Hematopoietic multipotent progenitor cell treated with erythropoietin and hydrocortisone succinate and interleukin-3 and kit ligand, for 8 days (in vitro differentiated cells): ENCODE measurements at places on chromosomes 1 and 21.

DNA sequence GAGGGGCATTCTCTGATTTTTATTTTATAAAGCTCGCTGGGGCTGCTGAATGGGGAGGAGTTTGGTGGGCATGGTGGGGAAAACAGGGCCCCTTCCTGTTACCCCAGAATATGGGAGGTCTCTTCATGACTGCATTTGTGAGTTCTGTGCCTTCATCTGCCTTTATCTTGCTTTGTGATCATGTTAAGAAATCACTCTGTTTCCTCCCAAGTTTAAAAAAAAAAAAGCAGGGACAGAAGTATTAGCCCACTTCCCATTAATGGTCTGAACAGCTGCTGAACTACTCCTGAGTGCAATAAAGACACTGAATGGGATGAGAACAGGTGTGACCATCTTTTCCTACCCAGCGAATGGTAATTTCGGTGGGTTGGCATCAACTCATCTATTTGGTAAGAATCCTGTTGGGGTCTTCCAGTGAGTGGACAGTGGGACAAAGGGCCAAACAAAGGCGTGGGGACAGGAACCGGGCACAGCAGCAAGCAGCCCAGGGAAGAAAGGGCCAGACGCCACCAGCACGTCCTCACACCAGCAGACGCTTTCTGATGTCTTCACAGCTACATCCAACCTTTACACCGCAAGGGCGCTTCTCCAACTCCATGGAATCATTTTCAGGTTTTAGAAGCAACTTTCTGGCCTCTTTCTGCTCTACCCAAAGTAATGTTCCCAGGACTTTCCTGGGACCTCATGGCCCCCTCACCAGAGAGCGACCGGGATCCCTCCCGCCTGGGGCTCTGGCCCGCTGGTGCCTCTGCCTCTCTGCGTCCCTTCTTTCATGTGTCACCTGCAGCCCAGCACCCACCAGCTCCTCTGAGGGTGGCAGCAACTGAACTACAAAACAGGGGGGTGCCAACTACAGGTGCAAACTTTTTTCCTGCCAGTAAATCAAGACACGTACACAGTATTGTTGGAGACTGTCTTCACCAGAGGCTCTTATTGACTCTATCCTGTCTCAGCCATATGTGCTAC is 160.2 kb downstream of the ADSS2 start:
- DNase-seq = no peak

- DNase-seq = no peak
These were observed 12.2 kb downstream of the KCNJ15 start for GRCh38 chr21:38268864-38269575.

- DNase-seq = peak; percentile 72
These were observed 712 bp upstream of the LAMB3 start for GRCh38 chr1:209652873-209653401.

DNA sequence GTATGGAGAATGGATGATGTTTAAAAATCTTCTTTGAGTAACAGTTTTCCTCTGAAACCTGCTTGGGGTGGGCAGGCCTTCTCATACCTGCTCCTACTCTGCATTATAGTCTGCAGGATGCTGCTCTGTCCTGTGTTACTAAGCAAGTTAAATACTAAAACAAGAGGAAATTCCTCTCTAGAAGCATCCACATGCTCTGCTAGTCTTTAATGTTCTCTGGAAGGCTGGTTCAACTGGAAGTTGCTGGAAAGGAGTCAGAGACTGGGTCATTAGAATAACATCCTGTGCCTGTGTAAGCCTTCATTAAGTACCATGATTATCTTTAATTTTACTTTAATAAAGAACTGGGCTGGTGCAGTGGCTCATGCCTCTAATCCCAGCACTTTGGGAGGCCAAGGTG is 5.8 kb downstream of the SELP start:
- no peak for DNase-seq

DNA sequence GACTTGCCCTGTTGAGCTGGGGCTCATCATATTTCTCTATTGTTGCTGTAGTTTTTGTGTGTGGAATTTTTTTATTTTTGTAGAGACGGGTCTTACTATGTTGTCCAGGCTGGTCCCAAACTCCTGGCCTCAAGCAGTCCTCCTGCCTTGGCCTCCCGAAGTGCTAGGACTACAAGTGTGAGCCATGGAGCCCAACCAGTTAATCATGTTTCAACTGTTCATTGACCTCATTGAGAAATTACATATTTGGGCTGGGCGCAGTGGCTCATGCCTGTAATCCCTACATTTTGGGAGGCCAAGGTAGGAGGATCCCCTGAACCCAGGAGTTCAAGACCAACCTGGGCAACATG is 9.2 kb upstream of the PKNOX1 start:
- no peak for DNase-seq

DNA sequence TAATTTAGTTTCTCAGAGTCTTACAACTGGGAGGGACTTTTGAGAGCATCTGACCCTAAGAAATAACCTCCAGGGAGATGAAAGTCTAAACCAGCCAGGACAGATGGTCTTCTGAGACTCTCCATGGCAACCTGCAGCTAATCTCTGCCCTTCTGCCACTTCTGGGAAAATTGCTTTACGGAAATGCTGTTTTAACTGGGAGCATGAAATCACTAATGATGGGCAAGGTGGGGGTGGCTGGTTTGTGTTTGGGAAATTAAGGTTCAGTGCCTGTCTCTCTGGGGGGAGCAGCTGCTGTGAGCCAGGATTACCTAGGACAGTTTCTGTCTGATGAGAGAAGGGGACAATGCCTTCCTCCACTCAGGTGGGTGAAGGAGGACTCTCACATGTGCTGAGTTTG is 33.2 kb downstream of the ROR1 start:
- DNase-seq = no peak

DNA sequence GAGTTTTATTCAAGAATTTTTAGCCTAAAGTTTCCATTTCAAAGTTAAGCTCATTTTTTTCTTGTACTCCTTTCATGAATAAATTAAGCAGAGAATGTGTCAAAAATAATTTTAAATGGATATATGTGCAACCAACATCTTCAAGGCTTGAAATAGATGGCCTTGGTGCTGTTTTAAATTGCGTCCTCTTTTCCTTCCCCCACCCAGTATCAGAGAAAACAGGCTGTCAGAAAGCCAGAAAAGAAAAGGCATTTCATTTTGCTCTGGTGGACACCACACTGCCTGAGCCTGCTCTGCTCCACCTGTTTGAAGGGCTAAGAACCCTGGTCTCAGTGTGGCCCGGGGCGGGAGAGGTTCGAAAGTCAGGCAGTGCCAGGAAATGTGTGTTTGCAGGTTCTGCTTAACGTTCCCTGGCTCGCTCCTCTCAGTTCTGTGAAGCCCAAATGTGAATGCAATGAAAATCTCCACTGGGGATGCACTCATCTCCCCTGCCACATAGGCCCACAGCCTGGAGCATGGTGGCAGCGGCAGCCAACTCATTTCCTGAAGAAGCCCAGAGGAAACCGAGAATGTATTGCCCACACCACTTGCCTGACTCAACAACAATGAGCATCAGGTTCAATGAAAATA is 134.4 kb downstream of the SDCCAG8 start:
- no peak for DNase-seq

DNA sequence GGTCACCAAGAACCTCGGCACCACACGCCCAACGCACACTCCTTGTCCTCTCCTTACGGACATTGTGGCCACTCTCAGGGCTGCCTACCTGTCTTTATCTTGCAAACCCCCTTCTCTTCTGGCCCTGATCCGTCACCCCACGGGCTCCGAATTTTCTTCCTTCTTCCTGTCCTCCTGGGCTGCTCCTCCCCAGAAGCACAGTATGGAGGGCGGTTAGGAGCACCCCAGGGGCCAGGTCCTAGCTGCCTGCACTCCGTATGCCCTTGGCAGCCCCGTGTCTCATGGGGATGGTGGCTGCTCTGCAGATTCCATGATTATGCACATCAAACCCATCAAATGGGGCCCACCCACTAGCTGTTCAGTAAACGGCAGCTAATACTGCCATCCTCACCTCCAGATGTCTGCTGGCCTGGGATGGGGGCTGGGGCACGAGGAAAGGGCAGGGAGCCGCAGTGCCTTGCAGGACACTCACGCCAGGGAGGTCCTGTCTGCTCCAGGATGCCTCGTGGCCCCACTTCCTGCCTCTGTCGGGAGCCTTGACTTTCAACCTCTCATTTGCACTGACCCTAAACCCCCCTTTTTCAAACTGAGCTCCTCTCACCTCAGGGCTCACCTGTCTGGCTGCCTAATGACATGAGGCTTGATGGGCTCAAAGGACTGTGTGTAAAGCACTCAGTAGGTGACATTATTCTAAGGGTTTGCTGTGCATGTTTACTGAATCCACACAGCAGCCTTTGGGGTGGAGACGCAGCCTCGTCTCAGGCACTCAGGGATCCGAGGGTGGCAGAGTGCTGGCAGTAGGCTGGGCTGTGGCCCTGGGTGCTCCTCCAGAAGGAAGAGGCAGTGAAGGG is 4.4 kb downstream of the TTC34 start:
- no peak for DNase-seq

- no peak for DNase-seq
These were observed 37.0 kb upstream of the B3GALT5 start for GRCh38 chr21:39575775-39576174.

DNA sequence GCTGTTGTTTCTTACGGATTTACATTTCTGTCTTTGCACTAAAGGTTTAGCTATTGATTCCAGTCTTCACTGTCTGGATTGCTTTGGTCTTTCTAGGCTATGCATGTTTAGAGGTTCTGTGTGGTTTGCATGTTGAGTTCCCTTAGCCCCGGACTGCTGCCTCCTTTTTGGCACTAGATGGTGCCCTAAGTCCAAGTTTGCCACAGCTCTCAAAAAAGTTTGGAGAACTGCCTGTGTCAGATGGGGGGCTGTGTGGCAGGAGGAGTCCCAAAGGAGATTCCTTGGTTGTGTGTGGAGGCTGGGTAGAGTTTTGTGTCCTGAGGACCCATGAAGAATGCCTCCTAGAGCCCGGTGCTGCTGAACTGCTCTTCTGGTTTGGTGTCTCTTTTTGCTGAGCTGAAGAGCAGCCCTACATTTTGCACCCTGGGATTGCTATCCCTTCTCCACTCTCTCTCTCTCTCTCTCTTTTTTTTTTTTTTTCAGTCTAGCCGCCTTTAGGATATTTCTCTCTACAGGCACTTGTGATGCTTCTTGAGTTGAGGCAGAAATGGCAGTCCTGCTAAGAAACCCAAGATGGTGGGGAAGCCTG is 74.4 kb downstream of the PTGS2 start:
- DNase-seq = peak; percentile 73
